Activated T-helper 1 cell treated with anti-CD3 and anti-CD28 coated beads, Interleukin-2, amount 50 U/mL, for 16 hours (primary cell): ENCODE measurements at places on chromosomes 1 and 21.

DNA sequence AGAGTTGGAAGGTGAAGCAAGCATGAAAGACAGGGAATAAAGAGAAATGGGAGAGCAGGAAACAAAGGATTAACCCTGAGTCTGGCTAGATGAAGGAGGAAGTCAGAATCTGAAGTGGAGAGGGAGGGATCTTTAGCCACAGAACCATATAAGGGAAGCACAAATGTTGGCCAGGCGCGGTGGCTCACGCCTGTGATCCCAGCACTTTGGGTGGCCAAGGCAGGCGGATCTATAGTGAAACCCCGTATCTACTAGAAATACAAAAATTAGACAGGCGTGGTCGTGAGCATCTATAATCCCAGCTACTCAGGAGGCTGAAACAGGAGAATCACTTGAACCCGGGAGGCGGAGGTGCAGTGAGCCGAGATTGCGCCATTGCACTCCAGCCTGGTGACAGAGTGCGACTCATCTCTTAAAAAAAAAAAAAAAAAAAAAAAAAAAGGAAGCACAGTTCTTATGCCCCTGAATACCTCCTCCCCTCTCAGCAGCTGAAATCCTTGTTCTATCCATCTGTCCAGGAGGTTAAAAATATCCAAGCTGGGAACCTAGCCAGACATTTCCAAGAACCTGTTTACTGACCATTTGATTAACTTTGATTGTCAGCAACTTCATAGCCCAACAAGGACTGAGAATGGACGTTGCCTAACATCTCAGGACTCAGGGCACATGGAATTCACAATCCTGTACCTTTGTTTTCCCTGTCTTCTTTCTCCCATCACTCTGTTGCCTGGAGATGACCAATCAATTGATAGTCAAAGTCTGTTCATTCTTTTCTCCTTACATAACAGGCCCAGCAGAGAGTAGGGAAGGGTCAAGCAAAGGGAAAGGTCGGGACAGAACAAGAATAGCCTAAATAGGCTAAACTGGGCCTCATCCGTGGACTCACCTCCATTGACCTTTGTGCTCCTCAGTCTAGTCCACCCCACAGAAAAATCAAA lies 10.6 kb downstream of the TXNIP start:
- DNase-seq = no peak

GRCh38 chr1:151237678-151238466 lies 16.7 kb upstream of the PSMD4 start:
- no peak for DNase-seq

DNA sequence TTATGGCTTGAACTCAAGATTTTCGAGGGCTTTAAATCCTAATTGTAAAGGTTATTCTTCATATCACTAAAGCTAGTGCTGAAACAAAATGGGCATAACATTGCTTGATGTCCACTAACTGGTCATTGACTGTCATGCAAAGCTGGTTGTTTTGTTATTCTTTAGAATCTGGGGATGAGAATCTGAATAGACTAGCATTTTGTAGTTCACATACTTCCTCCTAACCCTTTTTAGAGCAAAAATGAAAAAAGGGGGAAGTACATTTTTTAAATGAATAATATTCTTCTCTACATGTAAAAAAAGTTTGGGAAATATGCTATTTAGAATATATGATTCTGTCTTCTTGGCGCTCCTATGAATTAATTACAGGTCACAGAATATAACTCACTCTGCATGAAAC lies 72.2 kb upstream of the HMCN1 start:
- DNase-seq = no peak

DNA sequence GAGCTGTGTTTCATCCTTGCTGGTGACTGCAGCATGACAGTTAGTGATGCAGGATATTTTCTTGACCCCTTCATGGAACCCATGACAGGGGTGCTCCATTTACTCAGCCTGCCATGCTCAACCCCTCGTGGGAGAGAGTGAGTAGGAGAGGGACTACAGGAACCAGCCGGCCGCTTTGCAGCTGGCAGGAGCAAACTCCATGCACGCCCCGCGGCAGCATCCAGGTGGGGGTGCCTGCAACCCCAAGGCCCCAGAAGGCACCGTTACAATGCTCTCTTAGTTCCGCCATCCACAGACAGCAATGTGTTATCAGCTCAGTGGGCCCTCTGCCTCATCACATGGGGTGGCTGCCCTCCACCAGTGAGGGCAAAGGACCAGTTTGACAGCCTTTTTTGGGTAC lies 135.1 kb downstream of the SLC35F3 start:
- DNase-seq = no peak

DNA sequence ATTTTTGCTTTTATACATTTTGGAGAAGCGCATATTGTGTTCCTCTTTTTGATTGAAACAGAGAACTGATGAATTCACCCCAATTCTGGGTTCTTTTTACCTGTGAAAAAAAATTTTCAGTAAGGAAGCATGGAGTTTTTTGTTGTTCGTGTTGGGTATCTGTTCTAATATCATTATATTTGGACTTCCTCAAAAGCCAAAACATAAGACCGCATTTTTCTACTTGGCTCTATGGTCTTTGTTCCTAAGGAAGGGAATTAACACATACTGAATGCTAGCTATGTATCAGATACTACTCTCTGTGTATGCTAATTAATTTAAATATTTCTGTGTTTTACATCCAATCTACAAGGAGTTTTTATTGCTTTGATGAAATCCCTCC lies 12.9 kb downstream of the EPB41 start:
- no peak for DNase-seq

GRCh38 chr1:151935154-151935553 lies 25.8 kb upstream of the THEM4 start:
- no peak for DNase-seq

- no peak for DNase-seq
Observed at GRCh38 chr1:188763541-188763940, 1714.1 kb downstream of the BRINP3 start.

GRCh38 chr1:247472035-247472434 lies 14.1 kb upstream of the OR2B11 start:
- no peak for DNase-seq

DNA sequence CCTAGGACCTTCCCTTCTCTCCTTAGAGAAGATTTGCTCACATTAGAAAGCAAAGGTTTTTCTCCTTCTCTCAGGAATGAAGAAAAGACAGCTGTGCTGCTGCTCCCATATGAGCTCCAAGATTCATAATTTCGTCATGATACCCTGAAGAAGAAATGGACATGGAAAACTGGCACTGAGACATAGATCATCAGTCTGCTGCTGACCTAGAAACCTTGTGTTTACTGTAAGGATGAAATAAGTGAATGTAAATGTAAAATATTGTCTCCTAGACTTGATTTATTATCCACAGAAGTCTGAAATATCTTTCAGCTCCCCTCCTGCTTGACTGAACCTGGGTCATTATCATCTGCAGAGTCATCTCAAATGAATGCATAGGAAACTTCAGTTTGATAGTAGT lies 77.9 kb downstream of the ZC3H11B start:
- DNase-seq = no peak

- DNase-seq = no peak
Observed at GRCh38 chr1:68808351-68808750, 311.5 kb upstream of the DEPDC1 start.
